ENCODE measurements at places on chromosomes 11 and 22.

DNA sequence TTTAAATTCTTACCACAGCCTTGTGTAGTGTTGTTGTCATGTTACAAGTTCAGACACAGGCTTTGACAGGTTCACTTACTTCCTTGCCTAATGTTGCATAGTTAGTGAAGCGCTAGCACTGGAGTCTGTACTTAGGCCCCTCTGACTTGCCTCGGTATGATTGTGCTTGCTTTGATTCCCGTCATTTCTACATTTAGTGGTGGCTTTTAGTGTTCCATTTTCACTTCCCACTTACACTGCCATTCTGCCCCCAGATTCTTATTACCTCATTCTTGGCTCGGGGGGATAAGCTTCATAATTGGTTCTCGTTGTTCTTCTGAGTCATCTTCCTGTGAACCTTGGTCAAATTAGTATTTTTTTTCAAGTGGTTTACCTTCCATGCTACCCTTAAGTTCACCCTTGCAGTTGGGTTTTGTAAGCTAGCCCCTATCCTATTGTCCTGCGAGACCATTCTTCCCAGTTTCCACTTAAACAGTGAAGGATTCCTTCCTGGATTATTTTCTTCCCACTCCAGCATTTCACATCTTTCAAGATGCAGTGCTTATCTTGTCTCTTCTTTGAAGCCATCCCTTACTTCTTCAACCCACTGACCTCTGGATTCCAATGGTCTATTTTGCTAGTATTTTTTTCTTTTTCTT is 68.7 kb downstream of the DDX10 start:
- DNase-seq, result no peak

GRCh38 chr11:22203281-22203680 is 10.4 kb downstream of the ANO5 start:
- DNase-seq, result no peak

- DNase-seq, result no peak
Observed at GRCh38 chr11:121482231-121483129, 29.7 kb upstream of the SORL1-AS1 start.

GRCh38 chr11:12410006-12410728 is 32.8 kb downstream of the PARVA start:
- no peak for DNase-seq

DNA sequence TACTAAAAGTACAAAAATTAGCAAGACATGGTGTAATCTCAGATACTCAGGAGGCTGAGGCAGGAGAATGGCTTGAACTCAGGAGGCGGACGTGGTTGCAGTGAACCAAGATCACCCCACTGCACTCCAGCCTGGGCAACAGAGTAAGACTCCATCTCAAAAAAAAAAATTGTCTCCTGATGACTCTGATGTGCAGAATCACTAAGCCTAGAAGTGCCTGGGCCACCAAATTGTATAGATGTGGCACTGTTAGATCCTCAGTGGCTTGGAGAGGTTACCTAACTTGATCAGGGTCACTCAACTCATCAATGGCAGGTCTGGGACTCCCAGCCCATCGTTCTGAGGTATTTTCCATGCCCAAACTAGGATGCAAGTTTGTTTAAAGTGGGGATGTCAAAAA is 10.6 kb downstream of the PLEKHB1 start:
- DNase-seq, result no peak

- DNase-seq, result no peak
Observed at GRCh38 chr22:28064920-28065319, 145.9 kb upstream of the PITPNB start.
